Activated T-helper 2 cell treated with anti-CD3 and anti-CD28 coated beads, Interferon-gamma antibody, Interleukin-2, Interleukin-4, amounts not matched to agents 10 μg/mL and 5 μg/mL and 100 μg/mL, durations not matched to agents 14 hours and 24 hours and 36 hours (primary cell): ENCODE measurements at places on chromosomes 1 and 21.

GRCh38 chr1:76290271-76290670 lies 215.7 kb downstream of the ST6GALNAC3 start:
- no peak for DNase-seq

DNA sequence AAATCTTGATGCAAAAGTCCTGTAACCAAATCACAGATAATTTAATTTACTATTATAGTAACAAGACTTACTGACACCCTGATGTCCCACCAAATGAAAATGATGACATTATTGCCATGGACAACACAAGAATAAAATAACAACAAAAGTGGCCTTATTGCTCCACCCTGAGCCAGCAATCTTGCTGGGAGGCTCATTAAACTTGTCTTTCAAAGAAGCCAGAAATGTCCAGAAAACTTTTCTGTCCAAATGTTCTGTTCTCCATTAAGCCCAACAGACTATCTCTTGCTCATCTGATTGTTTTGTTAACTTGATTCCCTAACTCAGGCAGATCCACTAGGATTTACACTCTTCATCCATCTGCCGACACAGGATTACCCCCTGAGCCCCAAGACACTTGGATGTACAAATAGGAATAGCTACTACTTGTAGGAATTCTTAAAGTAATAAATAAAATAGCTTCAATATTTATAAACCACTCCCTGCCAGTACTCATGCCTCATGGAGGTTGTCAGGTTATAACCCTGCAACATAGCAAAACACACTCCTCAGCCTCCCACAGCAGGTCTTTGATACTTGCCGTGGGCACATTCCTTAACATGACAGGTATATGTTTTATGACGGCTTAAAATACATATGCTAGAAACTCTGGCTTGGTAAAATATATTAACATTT lies 84.9 kb downstream of the PTPN14 start:
- DNase-seq: no peak

DNA sequence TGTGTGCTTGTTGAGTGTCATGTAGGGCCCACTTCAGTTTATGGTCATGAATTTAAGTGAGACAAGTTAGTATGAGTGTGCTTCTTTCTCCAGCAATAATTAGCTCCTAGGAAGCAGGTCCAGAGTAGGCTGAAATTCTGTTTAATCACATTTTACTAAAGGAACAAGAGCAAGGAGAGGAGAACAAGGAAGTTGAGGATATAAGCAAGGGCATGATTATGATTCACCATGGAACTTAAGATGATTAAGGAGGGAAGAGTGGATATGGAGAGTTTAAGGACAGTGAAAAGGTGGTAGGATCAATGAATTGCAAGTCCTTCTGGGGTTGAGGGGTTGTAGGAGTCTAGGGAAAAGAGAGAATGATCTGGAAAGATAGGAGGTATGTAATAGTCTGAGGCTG lies 3.1 kb upstream of the DIPK1A start:
- DNase-seq: no peak

GRCh38 chr1:8970870-8971337 lies 25.2 kb downstream of the CA6 start:
- DNase-seq: peak; percentile 45

DNA sequence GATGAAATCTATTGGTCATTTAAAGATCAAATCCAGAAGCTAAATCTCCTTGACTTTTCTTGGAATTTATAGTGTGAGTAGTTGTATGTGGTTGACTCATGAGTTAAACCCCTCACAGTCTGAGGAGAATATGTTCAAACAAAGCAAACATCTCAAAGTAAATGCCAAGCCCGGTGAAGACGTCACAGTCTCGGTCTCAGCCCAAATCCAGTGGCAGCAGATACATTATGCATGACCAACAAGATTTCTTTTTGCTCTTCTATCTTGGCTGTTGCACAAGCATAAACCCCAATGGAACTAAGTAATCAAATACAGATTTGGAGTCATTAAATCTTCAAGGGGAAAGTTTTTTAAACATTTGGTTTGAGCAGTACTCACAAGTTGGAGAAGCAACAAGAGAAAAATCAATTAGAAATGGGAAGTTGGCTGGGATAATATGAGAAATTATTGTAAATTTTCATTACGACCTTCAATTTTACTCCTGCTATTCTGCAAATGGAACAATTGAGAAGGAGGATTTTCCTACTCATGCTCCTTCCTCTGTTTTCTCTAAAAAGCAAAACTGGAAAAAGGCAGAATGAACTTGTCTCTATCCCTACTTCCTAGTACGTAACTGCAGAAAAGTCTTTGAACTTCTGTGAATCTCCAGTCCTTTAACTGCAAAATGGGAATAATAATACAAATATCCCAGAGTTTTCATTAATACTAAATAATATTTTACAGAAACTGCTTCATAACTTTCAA lies 575.8 kb downstream of the NUF2 start:
- no peak for DNase-seq

DNA sequence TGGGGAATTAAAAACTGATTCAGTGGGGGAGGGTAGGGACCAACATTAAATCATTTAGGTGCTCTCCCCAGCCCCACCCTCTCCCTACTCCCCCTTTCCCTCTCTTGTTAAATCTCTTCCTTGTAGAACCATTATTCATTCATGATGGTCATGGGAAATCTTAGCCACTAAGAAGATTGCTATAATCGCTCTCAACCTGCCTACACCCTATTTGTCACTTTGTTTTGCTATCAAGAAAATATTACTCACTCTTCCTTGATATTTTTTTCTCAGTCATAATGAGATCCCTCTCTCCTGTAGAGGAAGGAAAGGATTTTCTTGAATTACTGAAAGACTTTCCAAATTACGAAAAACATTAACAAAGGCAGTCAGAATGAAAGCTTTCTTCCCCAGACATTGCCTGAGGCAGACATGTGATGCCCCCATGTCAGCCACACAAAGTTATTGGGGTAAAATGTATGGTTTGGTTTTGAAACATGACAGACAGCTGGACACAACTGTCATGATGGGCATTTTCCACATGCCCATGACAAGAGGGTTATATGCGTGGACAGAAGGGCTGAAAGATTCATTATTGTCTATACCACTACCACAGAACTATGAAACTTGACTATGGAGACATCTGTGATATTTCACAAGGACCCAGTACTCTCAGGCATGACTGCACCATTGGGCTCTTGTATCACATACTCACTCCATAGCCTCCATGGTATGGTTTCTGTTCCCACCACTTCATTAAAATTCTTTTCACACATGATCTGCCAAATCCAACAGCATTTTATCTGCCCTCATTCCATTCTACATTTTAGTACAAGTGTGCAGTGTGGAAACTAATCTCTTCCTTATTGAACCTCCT lies 420.1 kb downstream of the DISC1 start:
- no peak for DNase-seq

- DNase-seq: no peak
Measured at GRCh38 chr1:179310721-179311120, 17.1 kb downstream of the SOAT1 start.
